ENCODE measurements at places on chromosomes 2 and 18.

- DNase-seq, result no peak
Measured at GRCh38 chr2:133407341-133407740, 160.9 kb downstream of the NCKAP5 start.

GRCh38 chr2:100999995-101000394, 2.1 kb upstream of the RPL31 start:
- no peak for DNase-seq

GRCh38 chr2:66962716-66963115, 434.4 kb upstream of the ETAA1 start:
- no peak for DNase-seq

- DNase-seq, result no peak
Measured at GRCh38 chr2:105379741-105380186, 19.1 kb downstream of the FHL2 start.

- no peak for DNase-seq
Measured at GRCh38 chr2:105239924-105240323, 1.6 kb upstream of the GPR45 start.

GRCh38 chr2:26380281-26380680, 21.4 kb upstream of the DRC1 start:
- DNase-seq, result no peak

DNA sequence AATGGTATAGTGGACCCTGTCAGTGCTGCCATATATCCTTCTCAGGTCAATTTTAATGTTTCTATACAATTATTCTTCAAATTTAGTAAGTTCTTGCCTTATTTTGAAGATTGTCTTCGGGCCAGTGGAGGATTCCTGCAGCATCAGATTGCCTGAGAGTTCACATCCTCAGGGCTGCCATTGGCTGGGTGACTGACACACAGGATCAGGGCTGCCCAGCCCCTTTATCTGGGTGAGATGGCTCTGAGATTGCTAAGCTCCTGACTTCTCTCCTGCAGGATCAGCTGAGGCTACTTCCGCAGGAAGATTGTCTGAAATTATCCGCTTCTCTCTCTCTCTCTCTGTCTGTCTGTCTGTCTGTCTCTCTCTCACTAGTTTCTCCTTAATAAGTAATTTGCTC, 567.4 kb downstream of the TSN start:
- DNase-seq, result no peak

DNA sequence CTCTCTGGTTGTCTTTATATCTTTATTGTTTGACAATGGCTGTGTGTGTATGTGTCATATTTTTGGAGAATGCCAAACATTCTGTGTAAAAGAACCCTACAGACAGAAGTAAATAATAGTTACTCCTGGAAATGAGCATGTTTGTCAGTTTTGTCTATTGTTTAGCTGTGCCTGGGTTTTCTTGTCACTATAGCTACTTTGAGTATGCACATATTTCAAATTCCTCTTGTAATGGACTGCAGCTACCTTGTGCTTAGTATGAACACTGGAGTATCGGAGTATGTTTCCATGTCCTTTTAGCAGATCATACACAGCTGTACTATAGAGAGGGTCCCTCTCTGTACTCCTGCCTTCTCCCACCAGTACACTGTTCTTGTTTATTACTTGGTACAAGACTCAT, 58.0 kb upstream of the DOCK10 start:
- no peak for DNase-seq

Measured in NCI-H146 (cell line).